ENCODE measurements at places on chromosomes 16 and 17.

DNA sequence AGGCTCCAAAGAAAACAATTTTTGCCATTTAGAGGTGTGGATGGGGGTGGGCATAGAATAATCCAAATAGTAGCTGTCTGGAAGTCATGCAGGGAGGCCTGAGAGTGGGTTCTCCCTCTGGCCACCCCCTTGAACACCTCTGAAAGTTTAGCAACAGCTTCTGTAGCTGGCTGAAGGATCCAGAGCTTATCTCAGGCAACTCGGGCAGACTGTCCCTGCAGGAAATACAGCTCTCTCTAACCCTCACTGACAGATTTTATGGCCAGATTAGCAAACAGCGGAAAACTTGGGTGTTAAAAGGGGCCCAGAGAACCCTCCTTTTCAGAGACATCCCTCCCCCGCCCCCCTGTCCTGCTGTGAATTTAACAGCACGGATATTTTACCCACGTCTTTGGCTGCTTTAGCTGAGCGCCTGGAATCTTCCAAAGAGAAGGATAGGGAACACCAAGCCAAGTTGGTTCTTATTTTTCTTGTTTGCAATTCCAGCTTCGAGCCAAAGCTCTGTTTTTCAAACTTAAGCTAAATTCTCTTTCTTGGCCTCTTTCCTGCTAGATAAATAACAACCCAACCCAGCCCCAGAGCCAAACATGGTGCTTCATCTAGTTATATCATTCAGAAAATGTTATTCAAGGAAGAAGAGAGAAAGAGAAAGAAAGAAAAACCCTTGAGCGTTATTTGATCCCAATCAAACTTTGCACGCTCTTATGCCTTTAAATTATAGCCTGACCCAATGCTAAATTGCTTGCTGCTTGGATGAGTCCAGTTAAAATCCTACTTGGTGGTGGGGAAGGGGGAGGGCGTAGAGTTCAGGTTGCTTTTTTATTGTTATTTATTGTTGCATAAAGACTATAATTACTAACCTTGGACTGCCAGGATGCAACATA lies 2.3 kb upstream of the HOXB2 start:
- no peak for DNase-seq

GRCh38 chr17:42608305-42609181 lies 631 bp downstream of the RETREG3 start:
- DNase-seq = no peak

DNA sequence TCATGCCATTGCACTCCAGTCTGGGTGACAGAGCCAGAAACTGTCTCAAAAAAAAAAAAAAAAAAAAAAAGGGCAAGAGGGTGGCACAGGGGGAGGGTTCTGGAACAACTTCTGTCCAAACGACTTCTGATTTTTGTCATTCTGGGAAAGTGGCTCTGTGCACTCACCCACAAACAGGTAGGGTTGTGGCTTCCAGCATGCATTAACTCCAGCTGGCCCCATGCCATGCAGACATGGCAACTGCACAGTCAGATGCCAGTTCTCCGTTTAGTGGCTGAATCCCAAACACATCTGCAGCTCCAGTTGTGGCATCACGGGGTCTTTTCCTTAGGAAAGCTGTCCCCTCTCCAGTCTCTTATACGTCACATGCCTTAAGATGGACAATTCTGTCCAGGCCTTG lies 30.3 kb downstream of the B4GALNT2 start:
- no peak for DNase-seq

DNA sequence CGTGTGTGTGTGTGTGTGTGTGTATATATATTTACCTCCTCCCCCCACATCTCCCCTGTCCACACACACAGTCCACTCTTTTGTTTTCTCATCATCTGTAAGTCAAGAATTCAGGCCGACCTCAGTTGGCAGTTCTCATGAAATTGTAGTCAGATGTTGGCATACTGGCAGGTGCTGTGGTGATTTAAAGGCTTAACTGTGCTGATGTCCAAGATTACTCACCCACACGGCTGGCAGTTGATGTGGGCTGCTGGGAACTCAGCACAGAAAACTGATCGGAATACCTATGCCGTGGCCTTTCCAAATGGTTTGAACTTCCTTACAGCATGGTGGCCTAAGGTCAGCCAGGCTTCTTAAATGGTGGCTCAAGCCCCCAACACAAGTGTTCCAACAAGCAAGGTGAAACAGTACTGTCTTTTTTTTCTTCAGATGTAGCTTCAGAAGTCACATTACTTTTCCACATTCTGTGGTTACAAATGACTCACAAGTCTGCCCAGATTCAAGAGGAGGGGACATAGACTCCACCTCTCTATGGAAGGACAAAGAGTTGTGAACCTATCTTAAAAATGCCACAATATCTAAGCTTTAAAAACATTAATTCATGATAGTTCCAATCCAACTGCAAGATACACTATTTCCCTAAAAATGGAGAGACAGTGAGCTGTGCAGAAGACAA lies 198.5 kb upstream of the HS3ST4 start:
- DNase-seq = no peak

DNA sequence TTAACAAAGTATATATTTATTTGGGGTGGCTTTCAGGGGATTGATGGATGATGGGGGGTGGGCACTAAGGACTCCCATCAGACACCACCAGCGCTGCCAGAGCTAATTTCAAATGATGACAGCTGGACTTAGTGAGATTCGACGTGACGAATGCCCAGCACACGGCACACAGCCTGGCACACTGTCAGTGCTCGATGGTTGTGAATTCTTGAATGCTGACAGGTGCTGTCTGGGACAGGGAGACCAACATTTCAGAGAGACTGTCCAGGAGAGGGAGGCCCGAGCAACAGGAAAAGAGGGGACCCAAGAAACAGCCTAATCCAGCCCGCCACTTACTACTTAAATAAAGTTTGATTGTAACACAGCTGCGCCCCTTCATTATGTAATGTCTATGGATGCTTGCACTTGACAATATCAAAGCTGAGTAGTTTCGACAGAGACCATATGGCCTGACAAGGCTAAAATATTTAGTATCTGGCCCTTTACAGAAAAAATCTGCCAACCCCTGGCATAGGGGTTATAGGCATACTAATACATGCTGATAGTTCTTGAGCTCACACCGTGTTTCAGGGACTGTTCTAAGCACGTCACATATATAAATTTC lies 6.2 kb upstream of the MPRIP start:
- DNase-seq = no peak

- no peak for DNase-seq
Observed at GRCh38 chr16:48597563-48598387, 12.2 kb downstream of the N4BP1 start.

GRCh38 chr17:3988297-3989040 lies 24.2 kb upstream of the ATP2A3 start:
- no peak for DNase-seq

- no peak for DNase-seq
Observed at GRCh38 chr16:3235856-3236669, 1.1 kb upstream of the ZNF200 start.

DNA sequence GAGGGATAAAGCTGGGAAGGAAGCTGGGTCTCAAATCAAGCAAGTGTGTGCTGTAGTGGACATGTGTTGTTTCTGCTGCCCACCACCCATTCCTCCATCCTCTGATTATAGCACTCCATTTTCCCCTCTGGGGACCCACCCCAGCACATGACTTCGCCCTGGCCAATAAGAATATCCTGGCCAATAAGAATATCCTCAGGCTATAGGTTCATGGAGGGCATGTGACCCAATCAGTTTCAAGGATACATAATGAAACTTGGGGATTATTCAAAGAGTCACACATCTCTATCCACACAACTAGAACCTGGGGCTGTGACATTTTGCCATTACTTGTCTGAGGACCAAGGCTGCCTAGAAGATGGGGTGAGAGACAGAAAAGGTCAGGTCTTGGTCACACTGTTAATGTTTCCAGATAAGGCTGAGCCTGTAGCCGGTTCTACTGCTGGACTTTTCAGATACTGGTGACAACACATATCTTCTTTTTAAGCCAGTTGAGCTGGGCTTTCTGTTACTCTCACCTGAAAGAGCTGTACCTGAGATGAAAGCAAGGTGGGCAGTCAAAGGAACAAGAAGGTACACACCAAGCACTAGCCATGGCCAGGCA lies 33.7 kb downstream of the MYO18A start:
- no peak for DNase-seq

GRCh38 chr17:7355053-7355452 lies at the start of gene TMEM95:
Gene TMEM95 (plus strand): TSS chr17:7355156. CDS start chr17:7355205, 49 bp downstream.
- DNase-seq = no peak

- DNase-seq = no peak
Observed at GRCh38 chr16:88473666-88474534, 20.8 kb downstream of the ZFPM1 start.

DNA sequence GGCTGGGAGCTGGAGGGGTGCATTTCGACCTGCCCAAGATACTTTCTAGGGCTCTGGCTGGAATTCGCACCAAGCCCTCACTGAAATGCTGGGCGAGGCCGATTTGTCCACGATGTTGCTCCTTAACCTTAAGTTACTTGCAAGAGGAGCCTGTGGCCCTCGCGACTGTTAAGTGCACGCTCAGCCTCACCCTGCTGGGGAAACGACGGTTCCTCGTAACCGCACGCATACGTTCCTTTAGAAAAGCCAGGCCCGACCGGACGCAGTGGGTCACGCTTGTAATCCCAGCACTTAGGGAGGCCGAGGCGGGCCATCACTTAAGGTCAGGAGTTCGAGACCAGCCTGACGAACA lies 607 bp upstream of the NCOR1 start:
- no peak for DNase-seq

- no peak for DNase-seq
Observed at GRCh38 chr17:45398800-45399199, 33.9 kb downstream of the ARHGAP27 start.

GRCh38 chr16:4194661-4195060 lies 47.2 kb downstream of the SRL start:
- no peak for DNase-seq

DNA sequence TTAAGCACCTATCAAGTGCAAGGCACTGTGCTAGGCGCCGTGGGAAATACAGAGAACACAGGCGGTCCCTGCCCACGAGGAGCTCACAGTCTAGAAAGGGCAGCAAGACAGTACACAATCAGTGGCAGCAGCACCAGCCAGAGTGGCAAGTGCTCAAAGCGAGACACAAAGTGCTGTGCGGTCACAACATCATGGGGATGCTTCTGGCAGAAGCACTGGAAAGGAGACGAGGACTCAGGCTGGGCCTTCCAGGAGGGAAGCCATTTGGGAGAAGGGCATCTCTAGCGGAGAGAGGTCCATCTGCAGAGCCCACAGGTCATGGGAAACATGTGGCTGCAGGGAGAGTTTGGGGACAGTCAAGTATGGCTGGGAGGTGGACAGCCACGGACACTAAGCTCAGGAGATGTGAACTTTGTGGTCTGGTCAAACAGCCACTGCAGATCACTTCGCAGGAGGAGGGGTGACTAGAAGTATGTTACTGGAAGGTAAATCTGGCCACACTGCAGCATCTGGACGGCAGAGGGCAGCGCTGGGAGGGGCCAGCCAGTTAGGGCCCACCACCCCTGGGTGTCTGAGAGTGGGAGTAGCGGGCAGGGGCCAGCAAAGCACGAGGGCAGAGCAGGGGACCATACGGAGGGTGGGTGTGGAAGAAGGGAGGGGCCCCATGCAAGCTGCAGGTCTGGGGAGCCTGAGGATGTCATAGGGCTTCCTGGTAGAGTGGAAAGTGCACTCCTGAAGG lies 71.1 kb downstream of the N4BP1 start:
- no peak for DNase-seq

DNA sequence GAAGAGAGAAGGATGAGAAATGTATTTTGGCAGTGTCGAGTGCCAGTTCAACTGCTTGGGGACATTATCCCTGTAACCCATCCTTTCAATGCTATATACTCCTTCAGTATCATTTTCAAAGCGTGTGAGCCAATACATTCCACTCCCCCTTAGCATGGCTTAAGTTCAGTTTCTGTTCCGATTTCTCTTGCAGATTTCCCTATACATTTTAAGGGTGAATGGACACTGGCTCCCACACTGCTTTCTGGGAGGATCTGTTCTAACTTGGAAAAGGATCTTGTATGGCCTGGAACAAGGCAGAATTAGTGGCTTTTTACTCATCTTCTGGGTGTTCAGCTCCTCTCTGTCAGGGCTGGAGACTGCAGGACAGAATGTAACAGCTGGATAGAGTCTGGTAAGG lies 333.8 kb downstream of the HAPSTR1 start:
- no peak for DNase-seq

- DNase-seq = no peak
Observed at GRCh38 chr17:47879028-47879585, 16.9 kb upstream of the SP2 start.

DNA sequence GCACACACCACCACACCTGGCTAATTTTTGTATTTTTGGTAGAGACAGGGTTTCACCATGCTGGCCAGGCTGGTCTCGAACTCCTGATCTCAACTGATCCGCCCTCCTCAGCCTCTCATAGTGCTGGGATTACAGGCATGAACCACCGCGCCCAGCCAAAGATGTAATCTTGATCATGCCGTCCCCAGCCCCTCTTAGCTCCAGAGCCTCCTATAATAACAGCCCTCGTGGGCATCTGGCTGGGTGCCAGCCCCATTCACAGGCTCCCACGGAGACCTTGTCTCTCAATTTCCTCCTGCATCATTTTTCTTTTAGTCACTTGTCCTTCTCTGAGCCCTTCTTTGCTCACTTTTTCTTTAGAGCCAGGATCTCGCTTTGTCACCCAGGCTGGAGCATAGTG lies 94.2 kb downstream of the KATNIP start:
- no peak for DNase-seq

DNA sequence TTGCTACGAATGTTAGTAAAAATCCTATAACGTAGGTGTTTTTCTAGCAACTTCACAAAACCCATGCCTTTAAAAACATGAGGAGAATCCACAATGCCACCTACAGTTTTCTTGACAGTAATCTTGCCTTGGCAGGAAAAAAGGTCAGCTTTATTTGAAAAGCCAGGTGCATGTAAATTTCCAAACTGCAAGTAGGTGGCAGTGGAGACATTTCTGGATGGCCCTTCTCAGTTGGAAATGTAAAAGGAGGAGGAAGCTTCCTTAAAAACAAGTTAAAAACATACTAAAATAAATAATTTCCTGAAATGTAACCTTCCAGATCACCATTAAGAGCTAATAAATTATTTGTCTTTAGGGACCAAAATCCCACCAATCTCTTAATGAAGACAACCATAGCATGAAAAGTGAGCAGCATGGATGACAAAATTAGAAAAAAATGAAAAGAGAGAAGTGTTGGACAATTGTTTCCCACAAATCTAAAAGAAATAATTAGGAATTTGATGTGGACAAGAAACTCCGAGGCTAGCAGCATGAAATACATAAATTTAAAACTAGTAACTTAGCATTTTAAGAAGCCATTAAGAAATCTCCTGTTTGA lies 152.2 kb downstream of the SNX11 start:
- no peak for DNase-seq
